ENCODE measurements at places on chromosomes 1 and 21. TPM values are rescaled to one million over a fixed set of nuclear protein-coding genes. Genes with fewer than 3 reads are reported as not detected.

CTSE gene
- total RNA-seq, result not detected

TMEM79 gene
- total RNA-seq, result 105 TPM

DNAH14 gene
- total RNA-seq, result 4.5 TPM

NR5A2 gene
- total RNA-seq, result 0.60 TPM

DPT gene
- 7.2 TPM for total RNA-seq

ANGPTL7 gene
- 5.4 TPM for total RNA-seq

KRTAP13-4 gene
- not detected for total RNA-seq

LAMTOR2 gene
- 64.5 TPM for total RNA-seq

LCE1C gene
- 1,438 TPM for total RNA-seq

STPG1 gene
- total RNA-seq, result 7.2 TPM

CRP gene
- not detected for total RNA-seq

ZNF683 gene
- total RNA-seq, result not detected

TMEM61 gene
- total RNA-seq, result 2.6 TPM

GPR25 gene
- total RNA-seq, result not detected

Measured in suprapubic skin (tissue), 4 donors.